ENCODE measurements at places on chromosomes 3 and 15. TPM values are rescaled to one million over a fixed set of nuclear protein-coding genes. Genes with fewer than 3 reads are reported as not detected.

DNA sequence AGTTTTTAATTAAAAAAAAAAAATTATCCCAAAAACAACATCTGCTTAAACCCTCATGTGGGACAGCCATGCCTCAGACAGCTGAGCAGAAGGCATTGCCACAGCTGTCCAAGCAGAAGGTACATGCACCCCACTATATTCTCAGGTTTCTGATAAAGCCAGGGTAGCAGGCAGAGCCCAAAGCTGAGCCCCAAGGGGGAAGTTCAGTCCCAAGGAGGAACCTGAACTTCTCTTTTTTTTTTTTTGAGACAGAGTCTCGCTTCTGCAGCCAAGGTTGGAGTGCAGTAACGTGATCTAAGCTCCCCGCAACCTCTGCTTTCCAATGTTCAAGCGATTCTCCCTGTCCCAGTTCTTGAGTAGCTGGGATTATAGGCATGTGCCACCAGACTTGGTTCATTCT is 33.2 kb downstream of the MKRN2 start:
- no peak for DNase-seq

- no peak for DNase-seq
Measured at GRCh38 chr15:68851971-68852370, 31.3 kb upstream of the ANP32A start.

The PPP2R3A gene
- 46.7 TPM for total RNA-seq

DNA sequence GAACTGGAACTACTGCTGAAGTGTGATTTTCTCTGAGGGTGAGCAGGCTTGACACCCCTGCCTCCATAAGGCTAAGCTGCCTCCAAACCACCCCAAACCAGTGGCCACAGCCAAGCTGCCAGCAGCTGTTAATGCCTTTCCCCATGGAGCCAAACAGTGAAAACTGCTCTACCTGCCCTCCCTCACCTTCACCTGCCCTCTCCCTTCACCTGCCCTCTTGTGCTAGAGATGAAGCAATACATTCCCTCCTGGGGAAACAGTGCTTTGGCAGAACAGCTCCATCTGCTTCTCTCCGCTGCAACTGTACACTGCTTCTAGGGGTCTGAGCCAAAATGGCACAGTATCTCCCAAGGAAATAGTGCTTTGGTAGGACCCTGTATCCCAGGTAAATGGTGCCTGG is 374.1 kb downstream of the FHIT start:
- no peak for DNase-seq

DNA sequence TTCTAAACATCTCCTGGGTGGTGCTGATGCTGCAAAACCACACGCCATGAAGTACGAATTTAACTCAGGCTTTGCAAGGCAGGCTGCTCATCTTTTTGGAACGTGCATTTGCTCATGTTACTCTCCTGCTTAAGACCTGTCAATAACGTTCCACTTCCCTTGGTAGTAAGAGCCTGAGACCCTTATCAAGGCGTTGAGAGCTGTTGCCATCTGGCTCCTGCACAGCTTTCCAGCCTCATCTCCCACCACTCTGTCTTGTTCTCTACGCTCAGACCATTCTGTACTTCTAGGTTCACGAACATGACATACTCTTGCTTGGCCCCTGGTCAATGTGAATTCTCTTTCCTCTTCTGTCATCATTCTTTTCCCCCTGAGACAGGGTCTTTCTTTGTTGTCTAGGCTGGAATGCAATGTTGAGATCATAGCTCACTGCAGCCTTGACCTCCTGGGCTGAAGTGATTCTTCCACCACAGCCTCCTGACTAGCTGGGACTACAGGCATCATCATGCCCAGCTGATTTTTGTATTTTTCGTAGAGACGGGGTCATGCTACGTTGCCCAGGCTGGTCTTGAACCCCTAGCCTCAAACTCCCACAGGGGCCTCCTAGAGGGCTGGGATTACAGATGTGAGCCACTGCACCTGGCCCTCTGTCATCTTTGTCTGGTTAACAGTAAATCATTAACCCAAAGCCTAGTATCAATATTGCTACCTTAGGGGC is 202.8 kb downstream of the CADPS start:
- no peak for DNase-seq
